ENCODE measurements at places on chromosomes 16 and 17.

DNA sequence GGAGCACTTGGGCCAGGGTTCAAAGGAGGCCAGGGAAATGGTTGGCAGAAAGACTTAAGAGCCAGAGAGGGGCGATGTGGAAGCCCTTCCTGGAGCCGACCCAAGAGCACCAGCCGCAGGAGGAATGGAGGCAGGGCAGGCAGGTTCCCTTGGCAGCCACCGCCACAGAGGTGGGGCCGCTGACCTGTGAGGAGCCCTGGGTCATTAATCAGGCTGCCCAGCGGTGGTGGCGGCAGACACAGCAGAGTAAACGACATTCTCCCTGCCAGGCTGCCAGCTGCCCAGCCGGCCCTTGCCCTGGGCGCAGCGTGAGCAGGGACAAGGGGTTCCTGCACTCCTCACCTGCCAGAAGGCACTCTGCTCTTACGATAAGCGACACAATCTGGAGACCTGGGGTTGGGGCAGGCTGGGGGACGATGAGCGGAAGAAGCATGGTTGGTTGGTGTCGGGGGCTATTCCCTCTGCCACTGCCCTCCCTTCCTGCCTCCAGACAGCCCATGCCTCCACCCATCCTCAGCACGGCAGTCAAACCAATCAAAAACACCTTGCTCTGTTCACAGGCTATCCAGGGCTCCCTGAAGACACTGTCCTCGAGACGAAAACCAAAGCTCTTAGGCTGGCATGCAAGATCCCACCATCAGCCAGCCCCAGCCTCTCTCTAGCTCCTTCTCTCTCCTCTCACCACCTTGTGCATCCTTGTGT is 40.9 kb downstream of the PLXDC1 start:
- no peak for DNase-seq

GRCh38 chr16:13999071-13999894 is 71.8 kb upstream of the MRTFB start:
- DNase-seq, result no peak

- DNase-seq, result no peak
Measured at GRCh38 chr17:55294042-55294751, 29.4 kb downstream of the HLF start.

- DNase-seq, result no peak
Measured at GRCh38 chr16:65657556-65657955, 535.7 kb upstream of the CDH11 start.

GRCh38 chr17:70137451-70138230 is 31.7 kb upstream of the KCNJ2 start:
- no peak for DNase-seq

DNA sequence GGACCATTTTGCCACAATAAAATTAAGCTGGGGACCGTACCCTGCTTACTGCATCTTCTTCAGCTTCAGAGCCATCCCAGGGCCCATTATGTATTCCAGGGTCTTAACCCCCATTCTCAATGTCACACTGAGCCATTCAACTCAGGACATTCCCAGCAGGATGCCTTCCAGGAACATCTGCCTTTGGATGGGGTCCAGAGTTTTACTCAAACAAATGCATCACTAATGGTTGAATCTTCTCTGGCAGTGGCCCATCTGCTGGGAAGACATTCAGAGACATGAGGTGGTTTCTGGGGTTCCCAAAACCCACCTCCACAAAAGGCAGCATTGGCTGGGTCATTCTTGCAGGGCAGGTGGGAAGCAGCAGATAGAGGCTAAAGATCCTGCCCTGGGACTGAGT is 3.4 kb upstream of the SEC14L5 start:
- DNase-seq, result no peak
